Neural crest cell (in vitro differentiated cells): ENCODE measurements at places on chromosomes 5 and 9. TPM values are rescaled to one million over a fixed set of nuclear protein-coding genes. Genes with fewer than 3 reads are reported as not detected.

PCDHA13 gene
- total RNA-seq, result 1.2 and 1.3 TPM in 2 replicates

LCN10 gene
- total RNA-seq, result not detected in 2 replicates

CCL27 gene
- 0.86 TPM in 1 of 2 replicates, not detected in the other for total RNA-seq

- H3K27ac ChIP-seq, result peak overlapping the region; percentile 99
- peaks cover 21% of the 10 kb centered on the region for H3K36me3 ChIP-seq
- H3K4me1 ChIP-seq, result peaks cover 41% of the 10 kb centered on the region
- DNase-seq, result peak; percentile 12
- no peaks in the 10 kb centered on the region for H3K27me3 ChIP-seq
Measured at GRCh38 chr5:32173267-32174010, 680 bp downstream of the GOLPH3 start.

PCDHGC3 gene
- 98.2 and 107 TPM in 2 replicates for total RNA-seq

GRCh38 chr9:131473891-131474290, 28.8 kb upstream of the POMT1 start:
- no peak overlapping the region for H3K4me3 ChIP-seq
- no peak for DNase-seq
- H3K27ac ChIP-seq, result no peak overlapping the region
- peaks cover 3% of the 10 kb centered on the region for H3K27me3 ChIP-seq

DNA sequence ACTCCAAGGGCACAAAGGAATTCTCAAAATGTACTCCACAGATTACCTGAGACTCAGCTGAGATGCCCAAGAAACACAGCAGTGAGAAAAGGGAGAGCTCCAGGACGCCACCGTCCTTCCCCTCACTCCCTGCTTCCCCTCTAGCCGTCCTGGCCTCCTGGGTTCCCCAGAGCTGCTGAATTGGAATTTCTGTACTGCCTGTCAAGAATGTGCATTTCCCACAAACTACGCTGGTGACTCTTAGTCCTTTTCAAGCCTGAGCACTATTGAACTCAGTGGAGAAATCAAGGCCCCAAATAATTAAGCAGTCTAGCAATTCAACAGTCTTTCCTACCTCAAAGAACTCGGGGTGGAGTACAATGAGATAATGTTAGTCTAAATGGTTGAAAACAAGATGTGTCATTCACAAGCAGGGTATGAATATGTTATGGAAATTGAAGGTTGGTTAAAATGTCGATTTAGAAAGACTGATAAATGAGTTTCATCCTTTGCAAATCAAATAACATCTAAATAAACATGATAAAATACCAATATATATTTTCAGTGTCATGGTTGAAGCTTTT, 153.2 kb downstream of the MED27 start:
- no peaks in the 10 kb centered on the region for H3K27me3 ChIP-seq
- peaks cover 18% of the 10 kb centered on the region for H3K4me1 ChIP-seq
- H3K27ac ChIP-seq, result no peak overlapping the region

GRCh38 chr5:16709691-16710433, 93.1 kb upstream of the RETREG1 start:
- no peak overlapping the region for H3K27ac ChIP-seq
- DNase-seq, result no peak
- peaks cover 49% of the 10 kb centered on the region for H3K36me3 ChIP-seq
- H3K4me3 ChIP-seq, result peak overlapping the region; percentile 8
- peaks cover 58% of the 10 kb centered on the region for H3K4me1 ChIP-seq

DNA sequence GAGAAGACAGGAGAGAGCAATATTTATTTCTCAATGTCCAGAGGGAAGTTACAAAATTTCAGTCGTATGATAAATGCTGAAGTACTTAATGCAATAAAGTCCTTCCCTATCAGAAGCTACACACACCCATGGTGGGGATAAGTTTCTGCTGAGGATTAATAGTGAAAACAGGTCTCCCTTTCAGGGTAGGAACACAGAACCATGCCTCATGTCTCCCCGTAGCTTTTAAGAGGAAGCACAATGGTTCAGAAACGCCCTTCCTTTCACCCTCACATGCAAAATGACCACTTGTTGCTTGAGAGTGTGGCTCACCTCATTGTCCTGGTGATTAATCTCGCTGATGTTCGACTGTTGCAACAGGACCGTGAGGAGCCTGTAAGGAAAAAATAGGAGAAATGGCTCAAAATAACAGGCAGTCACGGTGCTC, 73.6 kb downstream of the ANKRD55 start:
- H3K27me3 ChIP-seq, result no peaks in the 10 kb centered on the region
- no peak overlapping the region for H3K4me3 ChIP-seq
- no peaks in the 10 kb centered on the region for H3K36me3 ChIP-seq
- H3K4me1 ChIP-seq, result peaks cover 46% of the 10 kb centered on the region

DNA sequence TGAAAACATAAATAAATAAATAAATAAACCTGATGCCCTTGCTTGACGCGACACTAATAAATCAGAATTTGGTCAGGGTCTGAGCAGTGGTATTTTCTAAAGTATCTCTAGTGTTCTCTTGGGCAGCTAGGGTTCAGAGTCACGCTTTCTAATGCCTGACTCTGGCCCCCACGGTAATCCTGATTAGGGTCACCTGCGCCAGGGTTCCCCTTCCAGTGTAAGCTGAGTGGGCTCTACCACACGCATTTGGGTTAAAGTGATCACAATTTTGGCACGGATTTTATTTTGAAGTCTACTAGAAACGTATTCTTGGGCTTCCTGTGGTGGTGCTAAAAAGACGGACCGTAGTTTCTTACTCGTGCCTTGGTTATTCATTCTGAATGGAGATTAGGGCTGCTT, 651 bp downstream of the TTC1 start:
- no peak for DNase-seq
- peak overlapping the region; percentile 62 for H3K27ac ChIP-seq
- H3K36me3 ChIP-seq, result no peaks in the 10 kb centered on the region
- no peaks in the 10 kb centered on the region for H3K27me3 ChIP-seq
- H3K4me3 ChIP-seq, result peak overlapping the region; percentile 94
- peaks cover 24% of the 10 kb centered on the region for H3K4me1 ChIP-seq

DNA sequence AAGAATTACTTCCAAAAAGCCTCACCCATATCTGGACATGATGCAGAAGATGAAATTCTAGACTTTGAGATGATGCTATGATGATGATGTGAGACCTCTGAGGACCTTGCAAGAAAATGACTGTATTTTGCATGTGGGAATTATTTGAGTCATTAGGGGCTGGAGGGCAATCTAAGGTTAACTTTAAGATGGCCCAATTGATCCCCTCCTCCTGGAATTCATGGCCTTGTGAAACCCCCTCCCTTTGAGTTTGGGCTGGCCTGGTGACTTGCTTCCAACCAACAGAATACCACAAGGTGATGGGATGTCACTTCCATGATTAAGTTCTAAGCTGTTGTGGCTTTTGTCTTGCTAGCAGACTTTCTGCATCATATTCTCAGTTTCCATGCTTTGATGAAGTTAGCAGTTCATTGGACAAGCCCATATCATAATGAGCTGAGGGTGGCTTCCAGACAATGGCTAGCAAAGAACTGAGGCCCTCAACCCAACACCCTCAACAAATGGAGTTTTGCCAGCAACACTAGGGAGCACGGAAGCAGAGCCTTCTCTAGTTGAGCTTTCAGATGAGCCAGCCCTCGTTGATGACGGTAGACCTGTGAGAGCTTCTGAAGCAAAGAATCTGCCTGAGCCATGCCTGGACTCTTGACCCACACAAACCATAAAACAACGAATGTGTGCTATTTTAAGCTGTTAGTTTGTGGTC, 7.4 kb upstream of the AMACR start:
- no peak overlapping the region for H3K4me3 ChIP-seq
- no peaks in the 10 kb centered on the region for H3K27me3 ChIP-seq
- peaks cover 4% of the 10 kb centered on the region for H3K4me1 ChIP-seq
- H3K27ac ChIP-seq, result no peak overlapping the region

SHOC1 gene
- not detected in 2 replicates for total RNA-seq

DNA sequence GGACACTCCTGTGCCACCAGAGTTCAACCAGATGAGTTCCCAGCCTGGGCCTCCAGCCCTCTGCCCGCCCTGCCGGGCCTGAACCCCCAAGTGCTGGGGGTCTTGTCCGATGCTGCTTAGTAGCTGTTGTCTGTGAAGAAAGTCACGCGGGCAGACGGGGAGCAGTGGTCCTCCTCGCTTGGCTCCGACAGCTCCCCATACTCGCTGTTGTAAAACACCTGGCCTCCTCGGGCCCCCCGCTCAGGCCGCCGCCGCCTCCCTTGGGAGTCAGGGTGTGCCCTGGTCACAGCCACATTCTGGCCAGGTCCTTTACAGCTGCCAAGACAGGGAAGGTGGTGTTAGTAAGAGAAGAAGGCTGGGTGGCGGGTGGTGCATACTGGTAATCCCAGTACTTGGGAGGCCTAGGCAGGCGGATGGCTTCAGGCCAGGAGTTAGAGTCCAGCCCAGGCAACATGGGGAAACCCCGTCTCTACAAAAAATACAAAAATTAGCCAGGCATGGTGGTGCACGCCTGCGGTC, 11.8 kb upstream of the SCGB3A1 start:
- H3K36me3 ChIP-seq, result no peaks in the 10 kb centered on the region
- DNase-seq, result no peak
- H3K4me1 ChIP-seq, result peaks cover 10% of the 10 kb centered on the region
- H3K4me3 ChIP-seq, result no peak overlapping the region
- H3K27ac ChIP-seq, result no peak overlapping the region
- no peaks in the 10 kb centered on the region for H3K27me3 ChIP-seq

DNA sequence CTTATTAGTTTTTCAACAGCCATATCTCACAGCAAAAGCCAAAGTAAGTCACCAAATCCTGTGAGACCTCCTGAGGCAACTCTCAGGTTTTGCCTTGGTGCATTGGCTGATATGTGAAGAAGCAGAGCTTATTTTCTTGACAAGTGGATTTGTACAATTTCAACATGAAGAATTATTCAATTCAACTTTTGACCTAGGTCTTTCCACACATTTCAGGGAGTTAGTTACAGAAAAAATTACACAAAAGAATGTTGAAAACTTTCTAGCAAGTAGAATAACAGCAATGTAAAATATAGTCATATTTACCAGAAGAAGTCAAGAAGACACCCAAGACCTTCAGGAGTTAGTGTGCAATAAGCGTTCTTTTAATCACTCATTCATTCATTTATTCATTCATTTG, 62.4 kb upstream of the ADRB2 start:
- H3K27me3 ChIP-seq, result peaks cover 10% of the 10 kb centered on the region
- no peak for DNase-seq
- H3K36me3 ChIP-seq, result no peaks in the 10 kb centered on the region
- H3K27ac ChIP-seq, result no peak overlapping the region

- no peak for DNase-seq
- H3K4me3 ChIP-seq, result no peak overlapping the region
- H3K27ac ChIP-seq, result no peak overlapping the region
- no peaks in the 10 kb centered on the region for H3K36me3 ChIP-seq
Measured at GRCh38 chr5:107885601-107886000, 214.9 kb upstream of the EFNA5 start.

DNA sequence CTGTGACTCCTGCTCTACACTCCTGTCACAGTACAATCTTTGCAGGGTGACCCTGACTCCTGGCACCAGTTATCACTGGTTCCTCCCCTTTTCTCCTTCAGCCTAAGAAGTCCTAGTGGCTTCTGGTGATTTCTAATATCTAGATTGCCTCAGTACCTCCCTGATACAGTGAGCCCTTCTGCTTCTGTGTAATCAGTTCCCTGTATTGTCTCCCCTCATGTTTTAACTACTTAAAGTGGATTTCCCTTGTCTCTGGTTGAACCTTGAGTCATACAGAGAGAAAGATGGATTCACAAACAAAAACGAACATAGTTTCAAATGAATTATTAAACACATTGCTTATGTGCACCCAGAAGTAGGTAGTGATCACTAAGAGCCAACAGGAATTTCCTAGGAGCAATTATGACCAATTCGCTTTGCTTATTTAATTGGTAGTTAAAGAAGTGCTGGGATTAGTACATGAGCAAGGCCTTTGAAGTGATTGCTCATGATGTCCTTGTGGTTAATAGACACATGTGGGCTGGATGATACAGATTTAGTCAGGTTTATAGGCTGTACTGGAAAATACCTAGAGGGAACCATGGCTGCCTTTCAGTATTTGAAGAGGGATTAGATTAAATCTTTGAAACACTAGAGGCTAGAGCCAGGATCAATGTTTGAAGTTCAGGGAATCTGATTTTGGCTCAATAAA, 145.8 kb upstream of the MEF2C start:
- no peak for DNase-seq
- H3K36me3 ChIP-seq, result peaks cover 13% of the 10 kb centered on the region
- no peaks in the 10 kb centered on the region for H3K27me3 ChIP-seq
- H3K4me1 ChIP-seq, result peaks cover 9% of the 10 kb centered on the region

DNA sequence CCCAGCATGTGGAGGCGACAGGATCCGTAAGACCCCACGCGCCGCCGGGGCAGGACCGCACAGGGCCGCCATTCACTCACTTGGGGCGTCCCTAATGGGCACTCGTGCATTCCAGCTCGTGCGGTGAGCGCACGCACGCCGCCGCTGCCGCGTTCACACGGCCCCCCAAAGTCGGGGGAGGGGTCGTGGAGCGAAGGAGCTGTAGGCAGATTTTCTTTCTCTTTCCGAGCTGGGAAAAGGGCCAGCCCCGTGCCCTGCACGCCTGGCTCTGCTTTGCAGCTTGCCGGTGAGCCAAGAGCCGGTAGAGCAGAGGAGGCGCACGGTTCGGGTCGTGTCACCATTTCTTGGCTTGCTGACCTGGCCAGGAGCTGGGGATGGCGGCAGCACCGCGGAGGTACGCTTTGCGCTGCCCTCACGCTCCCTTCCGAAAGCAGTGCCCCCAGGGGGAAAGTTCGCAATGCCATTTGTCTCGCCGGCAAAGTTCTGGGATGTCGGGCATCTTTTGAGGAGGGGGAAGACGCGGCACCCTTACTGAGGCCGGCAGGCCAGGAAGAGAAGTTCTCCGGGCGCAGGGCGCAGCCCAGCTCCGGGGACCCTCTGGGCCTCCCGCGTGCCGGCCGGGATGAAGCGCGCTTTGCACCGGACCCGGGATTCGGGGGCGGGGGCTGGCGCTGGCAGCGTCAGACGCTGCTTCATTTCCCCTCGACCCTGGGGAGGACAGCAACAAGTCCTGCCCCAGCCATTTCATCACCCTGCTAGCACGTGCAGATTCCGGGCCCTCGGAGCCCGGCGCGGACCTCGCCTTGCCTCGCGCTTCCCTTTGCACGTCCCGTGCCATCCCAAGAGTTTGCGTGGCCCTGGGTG, 898 bp downstream of the STC2 start:
- H3K4me3 ChIP-seq, result peak overlapping the region; percentile 89
- peaks cover 36% of the 10 kb centered on the region for H3K4me1 ChIP-seq
- no peaks in the 10 kb centered on the region for H3K36me3 ChIP-seq
- peaks cover 95% of the 10 kb centered on the region for H3K27me3 ChIP-seq

DNA sequence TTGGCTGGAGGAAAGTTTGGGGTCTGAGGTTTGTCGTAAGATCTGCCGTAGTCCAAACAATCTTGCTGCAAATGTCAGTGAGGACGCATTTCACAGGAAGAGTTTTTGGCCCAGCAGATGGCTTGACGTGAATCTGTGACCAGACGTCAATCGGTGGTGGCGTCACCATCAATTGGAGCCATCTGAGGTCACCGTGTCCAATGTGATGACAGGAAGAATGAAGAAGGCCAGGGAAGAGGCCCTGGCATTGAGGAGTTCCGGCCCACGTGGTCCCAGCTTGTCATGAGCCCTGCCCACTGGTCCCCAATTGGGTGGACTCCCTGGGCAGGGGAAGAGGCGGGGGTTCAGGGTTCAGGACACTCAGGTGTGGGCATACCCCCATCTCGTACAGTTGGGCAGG, 79.9 kb downstream of the OLFM1 start:
- no peaks in the 10 kb centered on the region for H3K4me1 ChIP-seq
- DNase-seq, result no peak
- no peak overlapping the region for H3K27ac ChIP-seq
- peaks cover 33% of the 10 kb centered on the region for H3K27me3 ChIP-seq
- no peaks in the 10 kb centered on the region for H3K36me3 ChIP-seq
- H3K4me3 ChIP-seq, result no peak overlapping the region
